ENCODE measurements at places on chromosomes 16 and 17.

DNA sequence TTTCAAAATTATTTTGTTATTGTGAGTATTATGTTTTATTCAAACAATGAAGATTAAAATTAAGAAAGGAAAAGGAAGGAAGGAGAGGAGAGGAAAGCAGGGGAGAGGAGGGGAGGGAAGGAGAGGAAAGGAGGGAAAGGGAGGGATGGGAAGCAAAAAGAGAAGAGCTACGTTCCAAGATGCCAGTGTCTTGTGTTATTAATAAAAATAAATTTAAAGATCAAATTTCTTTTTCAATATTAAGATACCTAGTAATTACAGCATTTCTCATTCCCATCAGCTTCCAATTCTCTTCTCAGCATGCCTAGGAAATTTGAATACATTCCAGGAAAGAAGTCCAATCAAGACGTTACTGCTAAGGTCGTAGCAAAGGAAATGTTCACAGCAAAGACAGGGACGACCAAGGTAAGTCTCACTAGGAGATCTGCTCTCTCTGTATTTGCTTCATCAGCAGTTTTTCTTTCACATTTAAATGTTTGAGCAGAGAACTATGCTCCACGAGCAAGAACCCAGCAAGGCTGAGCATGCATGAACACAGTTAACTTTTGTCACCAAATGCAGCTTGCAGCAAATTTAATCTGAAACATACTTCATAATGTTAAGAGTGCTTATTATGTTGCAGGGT lies 63.3 kb upstream of the HLF start:
- no peak for DNase-seq

DNA sequence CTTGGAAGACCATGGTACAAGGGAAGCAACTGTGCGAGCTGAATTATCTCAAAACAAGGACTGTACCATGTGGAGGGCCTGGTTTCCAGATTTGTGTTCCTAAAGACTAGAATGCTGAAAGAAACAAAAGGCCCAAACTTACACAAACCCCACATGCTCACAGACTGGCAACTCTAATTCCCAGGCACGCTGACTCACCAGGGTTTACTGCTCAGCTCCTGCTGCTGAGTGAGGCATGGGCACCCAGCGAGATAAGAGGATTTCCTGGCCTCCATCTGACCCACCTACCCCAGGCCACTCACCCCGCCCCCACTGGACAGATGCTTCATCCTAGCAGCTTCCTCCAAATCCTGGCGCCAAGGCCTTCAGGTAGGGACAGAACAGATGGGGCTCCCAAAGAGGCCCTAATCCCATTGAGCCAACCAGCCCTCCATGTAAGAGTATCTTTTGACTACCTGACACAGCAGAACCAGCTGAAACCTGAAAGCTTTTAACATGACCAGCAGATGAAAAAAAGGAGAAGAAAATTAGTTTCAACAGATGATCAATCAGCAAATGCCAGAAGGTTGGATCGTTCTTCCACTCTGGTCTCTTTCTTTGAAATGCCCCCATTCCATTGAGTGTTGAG lies 33.9 kb downstream of the DCUN1D3 start:
- peak; percentile 70 for DNase-seq

DNA sequence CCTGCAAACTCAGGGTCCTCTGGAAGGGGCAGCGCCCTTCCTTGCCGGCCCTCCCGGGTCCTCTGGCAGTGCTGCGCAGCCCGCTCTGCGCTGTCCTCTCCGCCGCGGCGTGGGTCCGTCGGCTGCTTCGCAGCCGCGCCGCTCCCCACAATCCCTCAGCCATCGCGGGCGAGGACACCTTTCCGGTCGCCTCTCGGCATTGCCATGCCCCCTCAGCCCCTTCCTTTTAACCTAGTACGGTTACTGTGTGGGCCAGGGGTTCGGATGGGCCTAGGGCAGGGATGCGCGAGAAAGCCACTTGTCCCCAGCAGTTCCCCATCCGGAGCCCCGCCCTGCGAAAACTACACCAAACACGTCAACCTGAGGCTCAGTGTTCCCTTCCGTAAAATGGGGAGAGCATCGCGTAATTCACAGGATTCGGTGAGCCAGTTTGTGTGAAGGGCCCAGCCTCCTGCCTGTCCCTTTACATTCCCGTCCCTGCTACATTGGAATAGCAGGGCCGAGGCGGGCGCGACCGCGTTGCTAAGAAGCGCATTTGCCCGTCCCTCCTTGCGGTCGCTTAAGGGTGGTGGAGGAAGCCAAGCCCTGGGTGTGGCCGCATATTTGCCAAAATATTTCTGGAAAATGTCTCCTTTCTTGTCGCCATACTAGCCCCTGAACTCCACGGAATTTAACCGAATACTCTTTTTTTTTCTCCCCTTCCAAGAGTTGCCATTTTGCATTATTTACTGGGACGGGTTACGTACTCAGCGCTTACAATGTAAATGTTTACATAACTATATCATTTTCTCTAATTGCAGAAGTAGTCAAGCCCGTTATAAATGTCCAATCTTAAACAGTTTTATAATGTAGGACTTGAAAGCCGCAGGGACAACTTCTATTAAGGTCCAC lies 13.2 kb downstream of the COPZ2 start:
- DNase-seq = peak; percentile 94

DNA sequence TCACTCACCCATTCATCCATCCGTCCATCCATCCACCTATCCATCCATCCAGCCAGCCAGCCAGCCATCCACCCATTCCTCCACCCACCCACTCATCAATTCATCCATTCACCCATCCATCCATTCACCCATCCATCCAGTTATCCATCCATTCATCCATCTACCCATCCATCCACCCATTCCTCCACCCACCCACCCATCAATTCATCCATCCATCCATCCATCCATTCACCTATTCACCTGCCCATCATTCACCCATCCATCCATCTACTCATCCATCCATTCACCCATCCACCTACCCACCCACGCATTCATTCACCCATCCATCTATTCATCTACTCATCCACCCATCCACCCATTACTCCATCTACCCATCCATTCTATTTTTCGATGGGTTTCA lies 43.6 kb upstream of the JPH3 start:
- DNase-seq = no peak

- DNase-seq = peak; percentile 39
These were observed 849 bp downstream of the CAPN15 start for GRCh38 chr16:528111-529011.

DNA sequence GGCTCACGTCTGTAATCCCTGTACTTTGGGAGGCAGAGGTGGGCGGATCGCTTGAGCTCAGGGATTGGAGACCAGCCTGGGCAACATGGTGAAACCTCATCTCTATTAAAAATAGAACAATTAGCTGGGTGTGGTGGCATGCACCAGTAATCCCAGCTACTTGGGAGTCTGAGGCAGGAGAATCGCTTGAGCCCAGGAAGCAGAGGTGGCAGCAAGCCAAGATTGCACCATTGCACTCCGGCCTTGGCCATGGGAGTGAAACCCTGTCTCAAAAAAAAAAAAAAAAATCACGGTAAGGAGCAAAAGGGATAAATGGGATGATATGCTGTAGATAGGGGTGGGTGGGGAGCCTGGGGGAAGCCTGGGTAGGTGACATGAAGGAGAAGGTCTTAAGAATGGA lies 20.4 kb upstream of the TMEM98 start:
- DNase-seq = no peak

DNA sequence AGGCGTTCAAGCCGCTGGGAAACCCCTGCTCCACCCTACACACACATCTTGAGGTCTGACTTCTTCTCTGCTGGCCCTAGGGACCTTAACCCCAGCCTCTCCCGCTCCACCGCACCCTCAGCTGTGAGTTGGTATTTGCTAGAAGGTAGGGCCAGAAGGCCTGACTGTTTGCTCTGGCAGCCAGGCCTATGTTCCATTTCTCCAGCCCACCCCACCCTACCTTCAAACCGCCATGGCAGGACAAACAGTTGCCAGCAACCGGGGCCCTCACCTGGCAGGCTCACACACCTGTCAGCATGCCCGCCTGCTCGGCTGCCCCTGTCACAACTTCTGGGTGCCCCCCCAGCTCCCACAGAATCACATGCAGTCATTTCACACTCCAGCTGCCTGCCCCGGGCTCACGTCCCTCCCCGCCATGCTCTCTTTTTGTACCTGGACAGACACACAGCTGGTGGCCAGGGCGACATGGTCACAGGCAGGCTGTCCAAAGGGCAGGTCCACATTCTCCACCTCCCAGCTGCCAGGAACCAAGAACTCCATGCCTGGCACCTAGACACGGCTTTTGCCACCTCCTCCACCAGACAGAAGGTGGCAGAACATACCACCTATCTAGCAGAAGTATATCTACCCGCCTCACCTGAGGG lies 2.6 kb upstream of the ATP2A3 start:
- no peak for DNase-seq

DNA sequence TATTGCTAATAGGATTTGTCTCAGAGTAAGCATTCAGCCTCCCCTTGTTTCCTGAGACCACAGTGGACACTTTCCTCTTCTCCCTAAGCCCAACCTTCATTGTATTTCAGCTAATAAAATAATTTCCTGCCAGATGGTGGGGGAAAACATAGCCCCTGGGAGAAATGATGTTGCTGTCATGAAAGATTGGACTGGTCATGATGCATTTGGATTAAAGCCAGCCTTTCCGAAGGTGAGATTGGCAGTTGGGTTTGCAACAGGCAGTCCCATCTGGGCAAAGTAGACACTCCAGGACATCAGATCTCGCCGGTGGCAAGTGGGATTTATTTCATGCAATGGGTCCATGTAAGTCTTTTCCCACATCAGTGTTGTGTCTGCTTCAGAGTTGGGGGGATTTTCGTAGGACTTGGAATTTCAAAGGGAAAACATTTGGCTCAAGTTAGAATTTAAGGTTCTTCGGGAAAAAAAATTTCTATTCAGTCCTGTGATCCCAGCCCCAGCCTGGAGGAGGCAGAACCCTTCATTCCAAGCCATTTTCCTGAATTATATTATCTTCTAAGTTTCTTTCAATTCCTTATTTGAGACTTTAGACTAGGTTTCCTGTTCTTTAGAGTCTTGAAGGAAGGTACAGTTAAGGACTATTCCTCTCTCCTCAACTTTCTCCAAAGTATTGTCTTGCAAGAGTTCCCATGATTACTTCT lies 391.7 kb downstream of the XYLT1 start:
- DNase-seq = no peak

- DNase-seq = peak; percentile 75
These were observed 114.0 kb downstream of the C16orf95 start for GRCh38 chr16:87203060-87203656.

- no peak for DNase-seq
These were observed 4.8 kb downstream of the SREBF1 start for GRCh38 chr17:17832032-17832363.

GRCh38 chr16:66277311-66278070 lies 89.0 kb upstream of the CDH5 start:
- no peak for DNase-seq

DNA sequence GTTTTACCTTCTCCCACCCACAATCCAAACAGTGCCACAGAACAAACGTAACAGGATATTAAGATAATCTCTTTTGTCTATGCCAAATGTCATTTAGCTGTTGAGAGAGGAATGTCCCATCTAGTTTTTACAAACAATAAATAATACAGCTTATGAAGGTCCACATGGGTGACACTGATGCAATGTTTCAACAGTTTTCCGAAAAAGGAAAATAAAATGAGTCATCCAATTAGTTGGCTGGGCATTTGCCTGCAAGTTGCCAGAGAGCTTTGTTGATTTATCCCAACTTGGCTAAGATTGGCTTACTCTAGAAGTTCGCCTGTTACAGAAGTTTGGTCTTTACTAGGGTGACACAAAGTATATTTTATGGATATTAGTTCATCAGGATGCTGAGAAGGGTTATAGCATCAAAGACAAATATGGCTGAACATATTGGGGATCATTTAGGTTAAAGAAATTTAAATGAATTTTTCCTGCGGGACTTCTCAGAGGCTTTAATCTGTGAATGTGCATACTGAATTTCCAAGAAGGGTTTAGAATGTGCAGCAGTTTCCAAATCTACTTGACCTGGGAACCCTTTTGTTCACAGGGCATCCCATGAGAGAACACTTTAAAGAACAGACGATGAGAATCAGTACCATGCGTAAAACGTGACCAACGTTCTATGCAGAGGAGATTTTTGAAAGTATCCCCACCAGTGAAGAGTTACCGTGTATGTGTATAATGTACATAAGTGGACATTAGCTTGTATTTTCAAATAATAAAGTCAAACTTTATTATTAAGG lies 73.1 kb downstream of the CDH13 start:
- peak; percentile 57 for DNase-seq

DNA sequence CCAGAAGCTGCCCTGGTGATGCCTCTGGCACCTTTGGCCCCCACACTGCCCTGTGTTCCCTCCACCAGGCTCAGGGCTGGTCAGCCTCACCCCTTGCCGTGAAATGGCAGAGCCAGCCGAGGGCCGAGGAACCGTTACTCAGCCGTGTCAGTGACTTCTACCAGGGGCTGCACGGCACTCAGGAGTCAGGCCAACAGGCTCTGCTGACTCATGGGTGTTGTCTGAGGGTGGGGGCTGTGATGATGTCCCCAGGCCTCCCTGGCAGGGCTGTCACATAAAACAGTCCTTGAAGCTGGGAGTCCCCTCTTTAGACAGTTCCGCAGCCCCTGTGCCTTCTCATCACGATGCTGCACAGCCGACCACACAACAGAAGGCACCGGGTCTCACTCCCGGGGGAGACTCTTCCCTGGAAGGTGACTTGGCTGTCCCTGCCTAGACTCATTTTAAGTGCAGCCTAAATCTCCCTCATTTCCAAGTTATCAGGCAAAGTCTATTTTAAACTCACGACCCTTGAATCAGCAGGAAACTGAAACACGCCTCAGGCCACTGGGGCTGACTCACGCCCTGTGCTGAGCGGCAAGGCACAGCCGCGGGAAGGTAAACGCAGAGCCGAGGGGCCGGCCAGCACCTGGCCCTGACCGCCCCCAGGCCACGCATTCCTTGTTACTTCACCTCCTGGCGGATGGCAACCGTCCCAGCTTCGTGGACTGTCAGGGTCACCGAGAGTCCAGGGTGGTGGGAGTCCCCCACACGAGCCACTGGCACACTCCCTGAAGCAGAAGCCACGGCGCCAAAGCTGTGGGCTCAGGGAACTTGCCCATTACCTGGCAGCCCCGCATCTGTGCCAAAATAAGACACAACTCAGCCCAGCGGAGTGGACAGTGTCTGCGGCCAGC lies 102.6 kb downstream of the ZNF778 start:
- peak; percentile 89 for DNase-seq

DNA sequence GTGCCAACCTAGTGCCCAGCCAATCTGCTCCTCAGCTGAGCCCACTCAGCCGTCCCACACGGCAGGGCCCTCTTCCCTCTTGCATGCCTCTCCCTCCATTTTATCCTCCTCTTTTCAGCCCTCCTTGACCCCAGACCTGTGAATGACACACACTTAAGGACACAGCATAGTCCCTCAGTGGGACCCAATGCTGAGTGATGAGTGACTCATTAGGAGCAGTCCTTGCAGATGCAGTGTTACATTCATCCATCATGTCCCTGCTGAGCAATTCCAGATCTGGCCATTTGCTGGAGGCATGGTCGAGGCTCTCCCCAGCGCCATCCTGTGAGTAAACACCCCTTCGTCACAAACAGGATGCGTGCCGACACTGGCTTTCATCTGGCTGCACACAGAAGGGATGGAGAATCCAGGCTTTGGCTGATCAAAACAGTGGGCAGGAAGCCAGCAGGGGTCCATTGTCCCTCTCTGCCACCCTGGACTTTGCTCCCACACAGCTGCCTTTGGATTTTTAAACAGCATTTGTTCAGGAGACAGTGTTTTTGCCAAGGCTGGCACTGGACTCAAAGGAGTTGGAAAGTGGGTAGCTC lies 122.6 kb downstream of the AXIN2 start:
- DNase-seq = peak; percentile 60

Data from PC-3 (cell line).